ENCODE measurements at places on chromosomes 4 and X. TPM values are rescaled to one million over a fixed set of nuclear protein-coding genes. Genes with fewer than 3 reads are reported as not detected.

Gene IL13RA1
- total RNA-seq: 56.0 TPM

Gene CDX4
- total RNA-seq: not detected

Gene GAGE12D
- total RNA-seq: not detected

Gene ZAR1
- not detected for total RNA-seq

Gene C4orf50
- total RNA-seq: not detected

Gene RWDD4
- total RNA-seq: 13.1 TPM

Gene SLC34A2
- total RNA-seq: not detected

Gene MAGEB1
- total RNA-seq: not detected

Gene GPC4
- 0.83 TPM for total RNA-seq

Gene FAM9B
- not detected for total RNA-seq

Gene HTN1
- not detected for total RNA-seq

Gene MID2
- 13.1 TPM for total RNA-seq

Gene CHRDL1
- total RNA-seq: 0.14 TPM

Gene POF1B
- total RNA-seq: not detected

Gene FAM149A
- total RNA-seq: 7.0 TPM

Gene GPR82
- total RNA-seq: not detected

Gene ODAPH
- total RNA-seq: not detected

Gene AMER1
- total RNA-seq: 1.00 TPM

Gene CABS1
- total RNA-seq: not detected

Gene KDR
- 0.28 TPM for total RNA-seq

Gene MAGEA2
- total RNA-seq: not detected

Gene USP51
- total RNA-seq: 1.9 TPM

Gene MAGED4
- 45.2 TPM for total RNA-seq

Gene SOD3
- total RNA-seq: 12.2 TPM

Gene CT83
- total RNA-seq: not detected

Gene RADX
- total RNA-seq: 1.00 TPM

Gene RHOXF1
- total RNA-seq: not detected

Gene CCSER1
- 0.14 TPM for total RNA-seq

Gene APOO
- 5.4 TPM for total RNA-seq

Gene PRR32
- not detected for total RNA-seq

Gene NXF2B
- not detected for total RNA-seq

Gene MSX1
- total RNA-seq: 7.8 TPM

Gene PTCHD1
- not detected for total RNA-seq

Gene SPANXB1
- not detected for total RNA-seq

Gene HTN3
- total RNA-seq: not detected

Gene GPRASP2
- 16.0 TPM for total RNA-seq

Data from smooth muscle cell of bladder (primary cell).